ENCODE measurements at places on chromosomes 5 and 9. TPM values are rescaled to one million over a fixed set of nuclear protein-coding genes. Genes with fewer than 3 reads are reported as not detected.

DNA sequence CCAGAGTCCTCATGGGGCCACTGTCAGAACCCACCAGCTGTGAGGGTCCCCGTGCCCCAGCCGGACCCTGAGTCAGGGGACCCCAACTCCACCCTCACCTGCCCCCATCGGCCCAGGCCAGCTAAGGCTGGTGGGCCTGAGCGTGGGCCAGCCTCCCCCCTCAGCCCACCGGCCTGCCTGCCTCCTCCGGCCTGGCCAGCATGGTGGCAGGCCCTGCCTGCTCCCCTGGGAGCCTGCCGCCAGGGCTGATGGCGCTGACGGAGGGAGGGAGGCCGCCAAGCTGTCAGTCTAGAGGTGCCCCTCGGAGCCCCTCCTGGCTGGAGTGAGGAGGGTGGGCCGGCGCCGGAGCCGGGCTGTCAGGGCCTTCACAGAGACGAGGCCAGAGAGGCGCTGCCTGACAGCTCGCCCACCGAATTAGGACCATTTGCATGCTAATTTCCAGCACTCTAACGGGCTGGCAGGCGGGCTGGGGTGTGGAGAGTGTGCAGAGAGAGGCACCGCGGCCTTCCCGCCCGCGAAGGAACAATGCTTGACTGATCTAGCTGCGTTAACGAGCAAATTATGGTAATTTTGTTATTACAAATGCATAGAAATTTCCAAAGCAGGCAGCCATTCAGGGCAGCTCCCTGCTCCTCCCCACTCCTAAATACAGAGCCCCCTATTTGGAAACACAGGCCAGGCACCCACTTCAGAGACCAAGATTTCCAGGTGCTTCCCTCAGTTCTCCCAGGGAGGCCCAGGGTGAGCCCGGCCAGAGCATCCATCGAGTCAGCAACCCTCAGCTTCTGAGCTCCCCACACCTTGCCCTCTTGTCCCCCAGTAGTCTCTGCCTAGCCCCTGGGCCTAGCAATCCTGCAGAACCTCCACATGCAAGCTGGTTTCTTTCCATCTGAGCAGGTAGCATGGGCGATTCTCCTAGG lies 169.3 kb downstream of the PAX5 start:
- DNase-seq, result no peak
- no peaks in the 10 kb centered on the region for H3K4me1 ChIP-seq
- H3K4me3 ChIP-seq, result no peak overlapping the region
- no peak overlapping the region for H3K27ac ChIP-seq
- H3K36me3 ChIP-seq, result no peaks in the 10 kb centered on the region
- peaks cover 66% of the 10 kb centered on the region for H3K27me3 ChIP-seq

DNA sequence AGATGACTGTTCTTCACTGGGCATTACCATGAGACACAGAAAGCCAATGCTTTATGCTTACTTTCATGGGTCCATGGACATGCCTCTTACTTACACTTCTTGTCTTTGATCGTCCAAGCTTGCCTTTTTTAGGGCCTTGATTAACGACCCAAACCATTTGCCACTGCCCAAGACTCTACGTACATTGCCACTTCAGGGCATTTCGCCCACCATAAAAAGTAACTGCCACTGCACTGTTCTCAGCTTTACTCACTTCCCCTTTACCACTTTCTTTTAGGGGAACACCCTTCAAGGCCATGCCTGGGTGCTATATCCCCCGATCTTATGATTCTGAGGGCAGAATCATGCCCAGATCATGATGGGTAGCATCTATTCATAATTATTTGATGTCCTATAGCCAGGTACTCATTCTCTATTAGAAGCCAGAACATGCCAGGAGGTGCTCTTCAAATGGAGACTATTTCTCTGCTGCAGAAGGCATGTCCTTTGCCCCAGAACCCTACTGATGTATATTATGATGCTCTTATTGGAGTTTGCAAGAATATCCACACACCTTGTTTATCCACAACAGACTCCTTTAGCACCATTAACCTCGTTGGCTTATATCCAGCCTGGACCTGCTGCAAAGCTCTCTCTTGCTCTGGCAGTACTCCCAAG lies 64.1 kb upstream of the RAD23B start:
- no peak overlapping the region for H3K27ac ChIP-seq
- no peak for DNase-seq
- H3K4me1 ChIP-seq, result no peaks in the 10 kb centered on the region
- H3K36me3 ChIP-seq, result no peaks in the 10 kb centered on the region
- no peaks in the 10 kb centered on the region for H3K27me3 ChIP-seq

- H3K4me1 ChIP-seq, result peaks cover 2% of the 10 kb centered on the region
- DNase-seq, result no peak
- H3K27me3 ChIP-seq, result no peaks in the 10 kb centered on the region
- H3K36me3 ChIP-seq, result no peaks in the 10 kb centered on the region
These were observed 9.3 kb downstream of the ADCY2 start for GRCh38 chr5:7405277-7405676.

- DNase-seq, result peak; percentile 81
- H3K4me3 ChIP-seq, result no peak overlapping the region
- H3K27me3 ChIP-seq, result no peaks in the 10 kb centered on the region
- H3K36me3 ChIP-seq, result no peaks in the 10 kb centered on the region
- peak overlapping the region; percentile 9 for H3K27ac ChIP-seq
These were observed 47.6 kb downstream of the PDCD1LG2 start for GRCh38 chr9:5557606-5558587.

DNA sequence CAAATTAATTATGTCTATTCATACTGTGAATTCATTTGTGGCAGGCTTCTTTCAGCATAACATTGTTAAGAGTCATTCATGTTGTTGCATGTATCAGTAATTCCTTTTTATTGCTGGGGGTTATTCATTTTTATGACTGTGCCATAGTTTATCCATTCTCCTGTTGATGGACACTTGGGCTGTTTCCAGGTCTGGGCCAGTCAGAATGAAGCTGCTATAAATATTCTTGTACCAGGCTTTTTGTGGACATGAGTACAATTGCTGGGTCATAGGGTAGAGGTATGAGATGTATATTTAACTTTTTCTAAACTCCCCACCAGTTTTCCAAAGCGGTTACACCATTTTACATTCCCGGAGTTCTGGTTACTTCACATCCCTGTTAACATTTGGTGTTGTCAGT lies 13.6 kb downstream of the PRPF4 start:
- H3K4me3 ChIP-seq, result no peak overlapping the region
- no peaks in the 10 kb centered on the region for H3K27me3 ChIP-seq
- no peak overlapping the region for H3K27ac ChIP-seq
- H3K4me1 ChIP-seq, result no peaks in the 10 kb centered on the region
- DNase-seq, result no peak
- H3K36me3 ChIP-seq, result peaks cover 76% of the 10 kb centered on the region

DNA sequence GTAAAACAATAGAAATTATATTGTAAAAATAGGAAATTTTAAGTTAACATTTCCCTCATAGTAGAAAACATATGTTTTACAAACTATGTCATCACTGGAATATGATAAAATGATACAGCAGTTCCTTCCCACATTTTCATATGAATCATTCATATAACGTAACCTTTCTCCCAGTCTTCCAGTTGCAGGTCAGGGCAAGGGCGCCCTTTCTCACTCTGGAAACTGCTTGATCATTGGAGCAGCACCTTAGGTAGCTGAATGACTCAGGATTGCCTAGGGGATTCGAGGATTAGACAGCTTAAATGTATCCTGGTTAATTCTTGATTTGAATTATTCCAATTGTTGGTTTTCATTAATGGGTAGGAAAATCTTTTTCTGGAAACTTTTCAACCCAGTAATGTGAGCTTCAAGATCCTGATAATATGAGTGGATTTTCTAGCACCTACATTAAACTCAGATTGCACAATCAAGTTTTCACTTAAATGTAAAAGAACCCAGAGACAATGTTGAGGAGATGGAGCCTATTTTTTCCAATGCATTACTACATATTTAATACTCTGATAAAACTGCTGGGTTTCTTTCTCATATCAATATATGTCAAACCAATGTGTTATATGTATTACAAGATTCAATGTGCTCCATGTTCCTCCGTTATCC lies 32.6 kb upstream of the ANXA1 start:
- H3K36me3 ChIP-seq, result no peaks in the 10 kb centered on the region
- no peak overlapping the region for H3K4me3 ChIP-seq
- H3K27ac ChIP-seq, result no peak overlapping the region

GRCh38 chr5:14547666-14548065 lies 33.9 kb upstream of the OTULINL start:
- H3K27ac ChIP-seq, result no peak overlapping the region
- H3K27me3 ChIP-seq, result no peaks in the 10 kb centered on the region
- no peaks in the 10 kb centered on the region for H3K4me1 ChIP-seq
- no peaks in the 10 kb centered on the region for H3K36me3 ChIP-seq
- no peak overlapping the region for H3K4me3 ChIP-seq
- no peak for DNase-seq

- no peak for DNase-seq
- no peaks in the 10 kb centered on the region for H3K4me1 ChIP-seq
- no peak overlapping the region for H3K4me3 ChIP-seq
- no peaks in the 10 kb centered on the region for H3K27me3 ChIP-seq
- no peaks in the 10 kb centered on the region for H3K36me3 ChIP-seq
These were observed 21.4 kb upstream of the JAKMIP2 start for GRCh38 chr5:147803926-147804325.

DNA sequence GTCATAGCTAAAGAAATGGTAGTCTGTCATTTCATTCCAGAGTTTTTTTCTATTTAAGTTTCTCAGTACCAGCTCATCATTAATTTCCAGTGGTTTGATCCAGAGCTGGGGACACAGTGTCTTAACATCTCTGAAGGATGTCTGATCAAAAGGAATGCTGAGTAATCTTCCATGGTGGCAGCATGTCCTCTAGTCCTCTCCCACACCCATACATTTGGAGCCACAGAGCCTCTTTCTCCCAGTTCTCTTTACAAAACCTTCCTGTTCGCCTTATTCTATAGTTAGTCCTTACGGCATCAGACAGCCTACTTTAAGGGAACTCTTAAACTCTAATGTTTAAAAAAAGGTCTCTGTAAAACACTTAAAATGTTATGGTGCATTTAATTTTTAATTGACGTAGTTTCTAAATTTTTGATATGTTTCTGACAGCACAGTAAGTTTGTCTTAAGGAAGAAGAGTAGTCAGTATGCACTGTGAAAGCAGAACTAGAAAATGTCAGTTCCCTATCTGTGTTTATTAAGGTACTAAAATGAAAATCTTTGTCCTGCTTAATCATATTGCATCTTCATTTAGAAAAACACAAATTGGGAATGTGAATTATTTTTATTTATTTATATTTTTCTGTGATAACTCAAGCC lies 96.8 kb downstream of the INIP start:
- DNase-seq, result no peak
- H3K4me1 ChIP-seq, result no peaks in the 10 kb centered on the region
- no peaks in the 10 kb centered on the region for H3K27me3 ChIP-seq
- H3K27ac ChIP-seq, result no peak overlapping the region

GRCh38 chr5:116157902-116158301 lies 73.1 kb downstream of the COMMD10 start:
- no peaks in the 10 kb centered on the region for H3K4me1 ChIP-seq
- no peak for DNase-seq
- no peaks in the 10 kb centered on the region for H3K27me3 ChIP-seq
- no peaks in the 10 kb centered on the region for H3K36me3 ChIP-seq
- H3K27ac ChIP-seq, result no peak overlapping the region

DNA sequence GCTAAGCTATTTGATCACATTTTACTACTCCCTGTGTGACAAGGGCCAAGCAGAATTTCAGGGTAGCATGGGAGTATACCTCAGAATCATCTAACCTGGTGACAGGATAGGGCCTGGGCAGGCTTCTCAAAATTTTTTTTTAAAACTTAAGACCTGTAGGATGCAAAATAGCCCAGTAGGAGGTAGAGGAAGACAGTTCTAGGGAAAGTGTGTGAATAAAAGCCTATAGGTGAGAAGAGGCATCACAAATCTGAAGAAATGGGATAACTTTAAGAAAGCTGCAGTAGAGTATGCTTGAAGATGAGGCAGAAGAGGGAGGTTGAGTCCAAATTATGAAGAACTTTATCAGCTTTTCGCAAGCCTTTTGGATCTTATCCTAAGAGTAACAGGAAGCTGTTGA lies 32.3 kb downstream of the CNTRL start:
- H3K27ac ChIP-seq, result no peak overlapping the region
- H3K27me3 ChIP-seq, result no peaks in the 10 kb centered on the region
- H3K4me1 ChIP-seq, result no peaks in the 10 kb centered on the region
- no peak for DNase-seq
- no peak overlapping the region for H3K4me3 ChIP-seq

DNA sequence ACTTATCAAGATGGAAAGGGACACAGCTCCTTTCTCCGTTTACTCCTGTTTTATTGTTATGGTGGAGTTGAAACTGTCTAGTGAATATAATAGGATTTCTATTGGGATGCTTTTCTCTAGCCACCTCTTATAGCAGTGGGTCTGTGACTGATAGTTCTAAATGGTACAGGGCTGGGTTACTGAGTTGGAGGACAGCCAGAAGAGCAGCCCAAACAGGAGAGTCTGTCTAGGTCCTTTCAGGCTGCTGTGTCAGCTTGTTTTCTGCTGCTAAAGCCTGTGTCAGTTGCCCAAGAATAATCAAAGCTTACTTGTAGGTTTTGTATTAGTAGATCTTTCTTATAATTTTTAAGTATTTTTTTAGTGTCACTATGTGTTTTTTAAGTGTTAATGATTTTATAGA lies 356.0 kb upstream of the SEMA6A start:
- H3K4me3 ChIP-seq, result no peak overlapping the region
- H3K4me1 ChIP-seq, result no peaks in the 10 kb centered on the region
- H3K27me3 ChIP-seq, result no peaks in the 10 kb centered on the region
- H3K27ac ChIP-seq, result no peak overlapping the region
- no peaks in the 10 kb centered on the region for H3K36me3 ChIP-seq

DNA sequence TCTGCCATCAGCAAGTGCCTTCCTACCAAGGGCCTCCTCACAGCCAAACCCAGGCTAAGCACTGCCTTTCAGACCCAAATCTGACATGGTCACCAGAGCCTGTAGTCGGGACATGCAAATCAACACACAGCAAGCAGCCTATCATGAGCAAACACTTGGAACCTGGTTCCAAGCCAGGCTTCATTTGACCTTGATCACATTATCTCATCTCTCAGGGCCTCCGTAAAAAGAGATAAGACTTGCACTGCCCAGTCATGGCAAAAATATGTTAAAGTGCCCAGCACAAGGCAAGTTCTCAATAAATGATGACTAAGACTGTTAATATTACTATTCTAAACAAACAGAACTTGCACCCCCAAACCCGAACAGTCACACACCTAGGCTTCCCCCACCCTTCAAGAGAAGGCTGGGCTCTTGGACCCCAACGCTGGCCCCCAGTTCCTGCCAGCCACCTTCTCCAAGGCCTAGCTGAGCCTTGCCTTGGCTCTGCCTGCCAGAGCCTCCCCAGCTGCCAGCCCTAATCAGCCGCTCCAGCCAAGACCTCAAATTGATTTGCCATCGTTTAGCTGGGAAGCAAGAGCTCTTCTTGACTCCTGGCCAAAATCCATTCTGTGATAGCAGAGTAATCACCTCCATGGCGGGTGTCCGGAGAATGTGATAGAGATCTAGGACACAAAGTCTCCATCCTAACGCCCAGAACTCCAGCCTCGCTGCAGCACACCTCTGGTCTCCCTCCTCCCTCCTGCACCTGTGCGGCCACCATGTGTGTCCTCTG lies 18.7 kb downstream of the CPLX2 start:
- H3K4me1 ChIP-seq, result peaks cover 14% of the 10 kb centered on the region
- H3K27me3 ChIP-seq, result peaks cover 2% of the 10 kb centered on the region
- H3K4me3 ChIP-seq, result no peak overlapping the region
- no peak overlapping the region for H3K27ac ChIP-seq

The ARHGEF37 gene
- 3.9 TPM for total RNA-seq

The SLC6A3 gene
- total RNA-seq, result not detected

The CBY3 gene
- not detected for total RNA-seq

The GPR150 gene
- total RNA-seq, result 0.09 TPM

The ADRA1B gene
- total RNA-seq, result 0.13 TPM

The GRIA1 gene
- total RNA-seq, result 0.98 TPM

Measured in muscle of leg (tissue), 16 donors.